ENCODE measurements at places on chromosomes 6 and 20.

DNA sequence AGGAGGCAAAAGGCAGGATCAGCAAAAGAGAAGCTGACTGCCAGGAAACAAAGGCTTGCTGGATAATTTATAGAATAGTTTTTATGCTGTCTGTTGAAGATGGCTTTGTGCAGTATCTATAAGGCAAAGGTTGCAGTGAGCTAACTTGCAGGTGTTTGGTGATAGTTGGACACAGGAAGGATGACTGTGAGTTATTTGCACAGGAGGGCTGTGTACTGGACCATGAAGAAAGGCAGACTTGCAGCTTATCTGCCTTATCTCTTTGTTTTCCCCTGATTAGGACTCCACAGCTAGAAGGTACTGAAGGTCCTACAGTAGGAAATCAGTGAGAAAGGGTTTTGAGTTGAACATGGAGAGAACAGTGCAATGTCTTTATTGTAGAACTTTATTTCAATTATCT, 2.1 kb downstream of the BTN1A1 start:
- DNase-seq, result no peak

DNA sequence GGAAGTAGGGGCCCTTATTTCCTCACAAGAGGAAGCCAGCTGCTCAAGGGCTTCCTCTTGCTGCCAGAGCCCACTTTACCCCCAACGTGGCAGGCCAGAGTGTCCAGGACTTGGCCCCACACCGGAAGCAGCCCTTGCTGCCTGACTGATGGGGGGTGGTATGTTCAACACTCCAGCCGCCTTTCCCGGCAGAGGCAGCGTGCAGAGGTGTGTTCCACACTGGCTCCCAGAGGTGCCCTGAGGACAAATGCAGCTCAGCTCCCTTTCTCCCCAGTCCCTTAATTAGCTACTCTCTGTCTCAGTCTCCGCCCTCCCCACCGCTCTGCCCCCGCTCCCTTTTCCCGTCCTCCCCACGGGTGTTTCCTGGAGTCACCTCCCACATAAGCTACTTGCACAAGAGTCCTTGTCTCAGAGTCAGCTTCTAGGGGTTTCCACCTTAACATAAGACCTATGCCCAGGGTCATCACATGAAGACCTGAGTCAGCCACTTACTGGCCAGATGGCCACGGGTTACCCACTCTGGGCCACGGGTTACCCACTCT, 61.7 kb upstream of the SHLD1 start:
- DNase-seq, result no peak

- no peak for DNase-seq
Measured at GRCh38 chr6:97205966-97206365, 77.0 kb downstream of the MMS22L start.

- no peak for DNase-seq
Measured at GRCh38 chr6:125363824-125364165, 62.0 kb upstream of the HDDC2 start.

DNA sequence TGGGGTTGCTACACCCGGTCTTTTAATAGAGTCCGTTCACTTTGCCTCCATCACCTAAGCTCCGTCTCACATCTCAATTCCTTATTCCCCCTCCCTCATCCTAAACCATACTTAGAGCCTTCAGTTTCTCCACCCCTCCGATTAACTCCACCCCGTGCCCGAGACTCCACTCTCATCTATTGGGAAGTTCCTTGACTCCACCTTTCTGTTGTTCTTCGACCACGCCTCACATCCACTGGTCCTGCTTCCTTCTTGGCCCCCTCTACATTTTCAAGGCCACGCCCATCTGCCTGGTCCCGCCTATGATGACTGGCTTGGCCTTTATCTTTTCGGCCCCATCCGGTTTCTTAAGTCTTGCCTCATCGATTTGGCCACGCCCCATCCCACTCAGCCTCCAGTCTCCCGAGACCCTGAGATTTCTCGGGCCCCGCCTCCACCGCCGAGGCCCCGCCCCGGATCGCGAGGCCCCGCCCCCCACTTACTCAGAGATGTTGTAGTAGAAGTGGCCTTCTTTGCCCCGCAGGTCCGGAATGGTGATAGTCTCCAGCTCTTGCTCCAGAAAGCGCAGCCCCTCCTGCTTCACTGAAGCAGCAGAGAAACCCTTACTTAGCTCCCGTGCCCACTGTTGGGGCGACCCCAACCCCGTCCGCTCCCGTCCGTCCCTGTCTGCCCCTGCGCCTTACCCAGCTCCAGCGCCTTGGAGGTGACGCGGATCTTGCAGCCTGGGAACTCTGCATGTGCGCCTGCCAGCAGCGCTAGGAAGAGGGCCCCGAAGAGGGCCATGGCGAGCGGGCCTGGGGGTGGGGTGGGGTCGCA, 1.1 kb downstream of the PLTP start:
- peak; percentile 100 for DNase-seq

Data from non-pigmented ciliary epithelial cell (primary cell).